Globus pallidus (tissue), 1 donor: ENCODE measurements at places on chromosomes 1 and 21.
A peak's percentile ranks its signal among the peaks of the same experiment; 100 is the strongest.

DNA sequence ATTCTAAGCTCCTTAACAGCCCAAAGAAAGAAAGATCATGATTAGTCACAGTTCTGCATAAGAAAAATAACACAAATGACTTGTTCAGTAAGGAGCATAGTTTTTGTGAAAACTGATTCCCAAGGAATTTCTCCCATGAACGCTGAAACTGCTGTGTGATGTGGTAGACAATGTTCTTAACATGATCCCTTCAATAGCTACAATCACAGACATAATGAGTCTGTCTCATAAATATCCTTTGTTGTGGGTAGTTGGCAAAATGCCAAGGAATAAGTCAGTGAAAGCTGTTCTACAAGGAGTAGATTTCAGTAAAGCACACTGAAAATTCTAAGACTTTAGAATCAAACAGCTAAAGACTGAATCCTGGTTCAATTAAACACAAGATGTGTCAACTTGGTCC is 404.8 kb downstream of the HLX start:
- peak; percentile 72 for DNase-seq

DNA sequence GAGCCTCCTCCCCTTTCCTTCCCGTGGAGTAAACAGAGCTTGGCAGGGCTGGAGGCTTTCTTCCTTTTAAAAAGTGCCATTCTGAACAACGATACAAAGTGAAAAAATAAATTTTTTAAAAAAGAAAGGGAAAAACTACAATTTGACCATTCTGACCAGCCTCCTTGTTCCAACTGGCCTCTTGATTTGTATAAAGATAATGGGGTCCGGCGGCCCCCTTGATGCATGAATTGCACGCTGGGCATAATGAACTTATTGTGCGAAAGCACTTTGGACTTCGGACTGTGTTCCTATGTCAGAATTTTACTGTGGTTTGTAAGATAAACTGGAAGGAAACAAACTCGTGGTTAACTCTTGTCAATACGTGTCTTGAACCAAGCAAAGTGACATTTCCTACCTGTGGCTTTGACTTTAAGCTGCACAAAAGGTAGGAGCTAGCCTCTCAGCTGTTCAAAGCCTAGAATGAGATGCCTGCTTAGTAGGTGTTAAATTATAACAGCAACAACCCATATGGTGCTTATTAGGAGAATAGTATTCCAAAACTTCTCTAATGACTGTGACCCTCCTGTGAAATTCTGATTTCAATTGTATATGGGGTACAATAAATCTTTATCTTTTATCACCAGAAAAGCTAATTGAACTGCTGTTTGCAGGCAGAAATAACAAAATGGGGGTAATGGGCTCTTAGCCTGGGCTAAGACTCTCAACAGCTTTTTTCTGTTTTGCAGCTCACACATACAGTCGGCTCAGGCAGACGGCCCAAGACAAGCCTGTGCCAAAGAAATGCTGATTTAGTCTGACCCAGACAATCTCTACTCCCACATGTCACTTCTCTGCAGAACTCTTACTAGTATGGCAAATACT is 9.3 kb downstream of the IRF2BP2 start:
- peak; percentile 75 for DNase-seq

DNA sequence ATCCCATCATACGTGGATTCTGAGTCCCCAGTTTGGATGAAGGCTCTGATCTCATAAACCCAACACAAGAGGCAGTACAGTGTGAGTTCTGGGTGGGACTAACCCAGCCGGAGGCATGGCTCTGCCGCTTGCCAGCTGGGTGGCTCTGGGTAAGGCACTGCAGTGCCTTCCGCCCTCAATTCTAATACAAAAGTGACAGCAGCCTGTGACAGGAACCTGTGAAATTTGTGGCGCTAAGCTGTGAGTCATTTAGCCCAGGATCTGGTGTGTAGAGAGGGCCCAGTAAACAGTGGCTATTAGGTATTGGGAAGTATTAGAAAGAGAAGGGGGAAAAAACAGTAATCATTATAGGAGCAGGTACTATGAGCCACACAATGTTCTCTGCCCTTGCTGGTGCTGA is 23.3 kb downstream of the HSPG2 start:
- no peak for DNase-seq

DNA sequence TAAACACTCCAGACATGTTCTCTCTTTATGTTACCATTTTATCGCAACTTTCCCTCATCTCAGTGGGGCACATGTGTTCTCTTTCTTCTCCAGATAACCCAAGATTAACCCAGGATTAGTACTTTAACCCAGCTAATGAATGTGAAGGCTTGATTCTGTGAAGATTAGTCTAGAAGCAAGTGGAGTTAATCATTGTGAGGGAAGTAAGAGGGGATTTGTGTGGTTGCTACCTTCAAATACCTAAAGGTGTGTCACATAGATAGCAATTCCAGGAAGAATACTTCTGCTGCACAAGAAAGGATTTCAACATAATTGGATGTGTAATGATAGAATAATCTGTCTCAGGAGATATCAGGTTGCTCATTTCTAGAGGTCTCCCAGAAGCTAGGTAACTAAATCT is 327.1 kb downstream of the PBX1 start:
- no peak for DNase-seq

- DNase-seq = peak; percentile 64
Observed at GRCh38 chr1:178055093-178055492, 38.8 kb upstream of the RASAL2 start.

DNA sequence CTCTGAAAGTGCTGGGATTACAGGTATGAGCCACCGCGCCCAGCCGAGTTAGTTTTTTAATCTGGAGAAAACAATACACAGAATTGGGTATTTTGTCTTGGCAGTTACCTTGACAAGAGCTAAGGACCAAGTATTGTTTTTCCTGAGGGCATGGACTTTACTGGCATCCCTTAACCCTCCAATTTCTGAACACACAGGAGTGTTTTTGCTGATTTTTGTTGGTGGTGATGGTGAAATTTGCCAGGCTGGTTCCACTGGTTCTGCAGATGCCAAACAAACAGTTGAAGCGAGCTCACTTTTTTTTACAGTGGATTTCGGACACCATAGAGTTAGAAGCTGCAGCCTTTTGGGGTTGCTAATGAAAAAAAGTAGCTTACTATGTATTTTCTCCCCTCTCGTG is 37.2 kb upstream of the SH3D21 start:
- DNase-seq = no peak

- DNase-seq = no peak
Observed at GRCh38 chr1:220906561-220907334, 27.5 kb downstream of the HLX start.

- no peak for DNase-seq
Observed at GRCh38 chr1:187987236-187987776, 1158.6 kb downstream of the PLA2G4A start.

GRCh38 chr21:31470896-31471694 is 127.0 kb upstream of the TIAM1 start:
- no peak for DNase-seq

GRCh38 chr1:34982820-34983376 is 2.2 kb downstream of the TMEM35B start:
- DNase-seq = no peak
